ENCODE measurements at places on chromosomes 13 and 19.

GRCh38 chr19:18735752-18736151 lies 52.3 kb downstream of the CRTC1 start:
- no peak for DNase-seq

GRCh38 chr13:52366291-52366690 lies 39.7 kb downstream of the THSD1 start:
- DNase-seq, result no peak

GRCh38 chr19:58572818-58573657 lies at the start of gene MZF1:
TSS of gene MZF1 (minus strand) at chr19:58573335. CDS start at chr19:58571389, 1,946 bp downstream.
- peak; percentile 96 for DNase-seq

- no peak for DNase-seq
Observed at GRCh38 chr19:4376028-4376670, 24.2 kb downstream of the SH3GL1 start.

DNA sequence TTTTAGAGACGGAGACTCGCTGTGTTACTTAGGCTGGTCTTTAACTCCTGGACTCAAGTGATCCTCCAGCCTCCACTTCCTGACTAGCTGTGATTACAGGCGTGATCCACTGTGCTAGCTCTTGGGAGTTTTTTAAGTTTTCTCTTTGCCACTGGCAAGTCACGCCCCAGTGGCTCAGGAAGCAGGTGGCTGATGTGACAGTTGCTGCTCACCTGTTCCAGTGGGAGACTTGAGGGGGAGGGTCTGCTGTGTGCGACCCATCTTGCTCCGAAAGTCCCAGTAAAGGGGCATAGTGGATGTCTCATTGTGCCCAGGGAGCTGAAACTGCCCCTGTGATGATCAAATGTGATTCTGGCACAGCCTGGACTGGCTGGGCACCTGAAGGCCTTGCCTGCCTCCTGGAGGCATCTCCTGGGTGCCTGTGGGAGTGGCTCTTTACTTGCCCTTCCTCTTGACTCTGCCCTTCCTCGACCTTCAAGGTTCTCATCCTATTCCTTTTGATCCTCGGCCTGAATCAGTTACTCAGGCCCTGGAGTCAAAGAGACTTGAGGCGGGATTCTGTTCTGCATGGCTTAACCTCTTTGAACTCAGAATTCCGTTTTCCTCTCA lies 7.8 kb downstream of the SMARCA4 start:
- no peak for DNase-seq

DNA sequence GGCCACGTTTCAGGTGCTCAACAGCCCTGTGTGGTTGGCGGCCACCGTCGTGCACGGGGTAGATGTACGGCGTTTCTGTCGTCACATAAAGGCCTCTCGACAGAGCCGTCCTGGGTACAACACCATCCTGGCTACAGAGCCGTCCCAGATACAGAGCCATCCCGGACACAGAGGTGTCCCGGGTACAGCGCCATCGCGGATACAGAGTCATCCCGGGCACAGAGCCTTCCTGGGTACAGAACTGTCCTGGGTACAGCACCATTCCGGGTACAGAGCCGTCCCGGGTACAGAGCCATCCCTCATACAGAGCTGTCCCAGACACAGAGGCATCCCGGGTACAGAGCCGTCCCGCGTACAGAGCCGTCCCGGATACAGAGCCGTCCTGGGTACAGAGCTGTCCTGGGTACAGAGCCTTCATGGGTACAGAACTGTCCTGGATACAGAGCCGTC lies 222.7 kb upstream of the SOX1 start:
- no peak for DNase-seq

- DNase-seq, result no peak
Observed at GRCh38 chr13:89136678-89137077, 1465.5 kb downstream of the SLITRK5 start.

DNA sequence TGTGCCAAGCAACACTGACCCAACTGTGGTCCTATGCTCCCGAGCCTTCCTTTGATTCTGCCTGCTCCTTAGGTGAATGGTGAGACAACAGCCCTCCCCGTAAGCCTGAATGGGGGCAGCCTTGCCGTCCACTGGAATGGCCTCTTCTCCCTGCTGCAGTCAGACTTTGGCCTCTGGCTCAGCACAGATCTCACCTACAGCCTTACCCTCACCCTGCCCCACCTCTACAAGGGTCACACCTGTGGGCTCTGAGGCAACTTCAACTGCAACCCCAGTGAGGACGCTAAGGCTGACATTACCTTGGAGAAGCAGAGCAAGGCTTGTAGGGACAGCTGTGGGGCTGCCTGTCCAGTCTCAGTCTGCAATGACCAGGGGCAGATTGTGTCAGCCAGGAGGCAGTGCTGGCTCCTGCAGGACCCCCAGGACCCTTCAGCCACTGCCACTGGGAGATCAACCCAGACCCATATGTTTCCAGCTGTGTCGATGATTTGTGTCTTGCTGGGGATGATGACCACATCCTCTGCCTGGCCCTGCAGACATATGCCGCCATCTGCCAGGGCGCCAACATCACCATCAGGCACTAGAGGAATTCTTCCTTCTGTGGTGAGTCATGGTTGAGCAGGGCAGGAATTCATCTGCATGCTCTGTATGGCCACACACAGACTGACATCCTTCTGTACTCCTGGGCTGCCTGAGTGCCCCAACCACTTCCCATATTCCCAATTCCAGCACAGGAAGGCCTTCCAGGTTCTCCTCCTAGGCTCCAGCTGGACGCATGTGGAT lies 27.3 kb upstream of the FXYD3 start:
- DNase-seq, result peak; percentile 93

DNA sequence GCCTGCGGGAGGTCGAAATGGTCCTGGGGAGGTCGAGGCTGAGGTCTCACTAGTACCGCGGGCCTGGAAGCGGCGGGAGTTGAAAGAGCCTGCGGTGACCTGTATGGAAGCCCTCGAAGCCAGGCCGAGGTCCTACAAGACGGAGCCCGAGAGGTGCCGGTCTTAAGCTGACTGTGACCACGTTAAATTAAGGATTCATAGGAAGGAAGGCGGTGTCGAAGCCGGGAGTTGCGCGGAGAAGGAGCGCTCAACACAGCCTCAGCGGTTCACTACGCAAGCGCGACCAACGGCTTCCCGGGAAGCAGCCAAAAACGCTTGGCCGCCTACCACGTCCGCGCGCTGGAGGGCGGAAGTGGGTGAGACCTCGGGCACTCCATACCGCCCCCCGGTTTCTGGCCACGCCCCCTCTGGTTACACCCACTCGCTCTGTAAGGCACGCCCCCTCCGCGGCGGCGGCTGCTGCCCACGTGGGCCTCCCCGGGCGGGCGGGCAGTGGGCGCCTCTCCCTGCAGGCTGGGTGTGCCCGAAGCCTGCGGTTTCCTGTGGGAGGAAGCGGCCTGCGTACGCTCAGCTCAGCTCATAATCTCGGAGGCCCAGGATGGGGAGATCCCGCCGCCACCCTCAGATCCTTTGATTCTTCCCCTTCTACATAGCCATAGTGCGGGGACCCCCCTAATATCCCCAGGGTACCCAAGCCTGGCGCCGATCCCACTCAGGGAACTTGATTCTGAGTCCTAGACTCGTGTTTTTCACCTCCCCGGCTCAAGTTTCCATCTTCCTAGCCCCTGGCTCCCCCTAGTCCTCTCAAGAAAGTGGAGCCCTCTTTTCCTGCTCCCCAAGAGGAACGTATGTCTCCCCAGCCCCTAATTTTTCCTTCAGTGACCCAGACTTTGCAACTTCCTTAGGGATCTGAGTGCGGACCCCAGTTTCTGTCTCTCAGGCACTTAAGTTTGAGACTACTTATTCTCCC lies 3.4 kb upstream of the EMP3 start:
- peak; percentile 99 for DNase-seq

- DNase-seq, result no peak
Observed at GRCh38 chr13:80010286-80010831, 330.6 kb downstream of the SPRY2 start.

DNA sequence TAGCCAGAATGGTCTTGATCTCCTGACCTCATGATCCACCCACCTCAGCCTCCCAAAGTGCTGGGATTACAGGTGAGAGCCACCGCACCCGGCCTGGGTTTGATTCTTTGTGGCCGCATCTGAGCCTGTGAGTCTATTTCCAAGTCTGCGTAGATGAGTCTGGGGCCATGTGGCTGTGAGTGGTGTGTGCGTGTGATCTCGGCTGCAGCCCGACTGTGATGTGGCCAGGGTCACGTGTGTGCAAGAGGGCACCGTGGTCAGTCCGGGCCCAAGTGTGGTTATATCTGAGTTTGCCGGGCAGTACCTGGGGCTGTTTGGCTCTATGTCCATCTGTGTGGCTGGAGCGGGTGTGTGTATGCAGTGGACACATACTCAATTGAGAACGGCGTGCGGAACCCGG lies 5.4 kb downstream of the MEIS3 start:
- no peak for DNase-seq

DNA sequence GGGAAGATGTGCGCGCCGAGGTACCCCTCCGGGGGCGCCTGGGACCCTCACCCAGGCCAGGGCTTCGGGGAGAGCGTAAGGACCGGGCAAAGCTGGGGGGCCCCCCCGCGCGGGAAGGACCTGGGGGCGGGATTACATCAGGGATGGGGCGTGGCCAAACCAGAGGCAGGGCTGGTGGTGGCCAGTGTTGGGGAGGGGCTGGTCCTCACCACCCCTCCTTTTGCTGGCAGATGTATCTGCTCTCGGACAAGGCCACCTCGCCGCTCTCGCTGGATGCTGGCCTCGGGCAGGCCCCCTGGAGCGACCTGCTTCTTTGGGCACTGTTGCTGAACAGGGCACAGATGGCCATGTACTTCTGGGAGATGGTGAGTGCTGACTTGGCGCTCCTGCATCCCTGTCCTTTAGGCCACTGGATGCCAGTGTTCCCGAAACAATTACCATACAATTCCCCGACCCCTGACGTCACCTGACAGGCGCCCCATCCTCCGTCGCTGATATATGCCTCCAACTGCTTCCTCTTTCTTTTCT lies 25.3 kb downstream of the TRPM4 start:
- no peak for DNase-seq

DNA sequence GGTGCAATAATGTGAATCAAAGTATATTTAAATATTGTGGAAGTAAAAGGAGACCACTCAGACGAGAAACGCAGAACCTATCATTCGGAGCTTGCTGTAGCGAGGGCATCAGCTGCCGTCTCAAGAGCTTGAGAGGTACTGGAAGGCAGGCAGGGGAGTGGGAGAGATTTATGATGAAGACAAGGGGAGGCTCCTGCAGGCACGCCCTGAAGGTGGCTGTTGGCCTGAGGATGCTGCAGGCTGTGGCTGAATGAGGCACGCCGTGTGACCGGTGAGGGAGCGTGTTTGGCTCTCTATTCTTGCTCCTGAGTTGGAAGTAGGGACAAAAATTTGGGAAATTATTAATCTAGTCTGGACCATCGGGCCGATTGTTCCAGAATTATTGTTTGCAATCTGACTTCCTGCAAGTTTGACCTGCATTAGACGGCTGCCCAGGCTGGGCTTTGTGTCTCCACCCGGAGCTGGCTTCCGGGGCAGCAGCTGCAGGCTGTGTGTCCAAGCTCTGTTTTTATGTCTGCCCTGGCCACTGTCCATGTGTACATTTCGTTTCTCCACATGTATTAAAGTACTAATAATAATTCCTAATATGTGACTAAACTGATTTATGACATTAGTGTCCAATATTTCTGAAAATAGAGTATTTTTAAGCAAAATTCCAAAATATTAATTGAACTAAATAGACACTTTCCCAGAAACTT lies 91.1 kb upstream of the ANKRD10 start:
- DNase-seq, result peak; percentile 53

DNA sequence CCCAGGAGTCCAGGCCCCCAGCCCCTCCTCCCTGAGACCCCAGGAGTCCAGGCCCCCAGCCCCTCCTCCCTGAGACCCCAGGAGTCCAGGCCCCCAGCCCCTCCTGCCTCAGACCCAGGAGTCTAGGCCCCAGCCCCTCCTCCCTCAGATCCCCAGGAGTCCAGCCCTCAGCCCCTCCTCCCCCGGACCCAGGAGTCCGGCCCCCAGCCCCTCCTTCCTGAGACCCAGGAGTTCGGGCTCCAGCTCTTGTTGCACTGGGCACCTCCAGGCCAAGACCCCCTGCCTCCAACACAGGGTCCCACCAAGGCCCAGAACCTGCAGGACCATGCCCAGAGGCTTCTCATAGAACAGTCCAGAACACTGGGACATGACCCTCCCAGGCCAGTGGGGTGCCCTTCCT lies 3.8 kb downstream of the ERCC1 start:
- no peak for DNase-seq

GRCh38 chr19:19460761-19461265 lies 54.5 kb downstream of the TSSK6 start:
- peak; percentile 78 for DNase-seq

GRCh38 chr19:49498475-49498874 lies 2.2 kb downstream of the RPS11 start:
- no peak for DNase-seq

DNA sequence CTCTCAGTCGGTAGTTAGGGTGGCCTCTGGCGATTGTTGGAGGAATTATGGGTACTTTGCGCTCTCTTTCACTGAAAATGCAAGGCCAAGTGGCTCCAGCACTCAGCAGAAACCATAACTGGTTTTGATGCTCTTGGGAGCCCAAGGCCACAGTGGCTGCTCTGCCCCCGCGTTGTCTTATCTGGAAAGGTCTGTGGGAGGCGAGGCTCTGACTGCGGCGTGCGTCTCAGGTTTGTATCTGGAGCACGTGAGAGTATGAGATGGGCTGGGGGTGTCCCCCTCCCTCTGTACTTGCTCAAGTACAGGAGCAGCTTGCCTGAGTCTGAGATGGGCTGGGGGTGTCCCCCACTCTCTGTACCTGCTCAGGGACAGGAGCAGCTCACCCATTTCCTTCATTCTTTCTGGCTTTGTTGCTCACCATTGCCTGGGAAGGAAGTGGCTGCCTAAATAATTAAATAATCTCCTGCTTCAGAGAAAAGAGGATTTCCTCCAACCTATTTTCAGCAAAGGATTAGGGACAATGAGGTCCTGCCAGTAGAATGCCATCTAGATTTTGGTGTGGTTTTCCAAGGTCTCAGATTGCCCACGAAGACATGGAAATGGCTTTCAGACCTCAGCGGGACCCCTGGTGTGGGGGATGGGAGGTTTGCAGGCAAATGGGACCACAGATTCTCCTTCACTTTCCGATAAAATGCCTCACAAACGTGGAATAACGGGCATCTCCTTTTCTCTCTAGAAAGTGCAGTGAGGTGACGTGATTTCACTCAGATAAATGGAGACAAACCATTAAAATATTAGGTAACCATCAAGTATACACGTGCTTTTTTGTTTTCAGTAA lies 14.7 kb downstream of the ATP11A start:
- no peak for DNase-seq

DNA sequence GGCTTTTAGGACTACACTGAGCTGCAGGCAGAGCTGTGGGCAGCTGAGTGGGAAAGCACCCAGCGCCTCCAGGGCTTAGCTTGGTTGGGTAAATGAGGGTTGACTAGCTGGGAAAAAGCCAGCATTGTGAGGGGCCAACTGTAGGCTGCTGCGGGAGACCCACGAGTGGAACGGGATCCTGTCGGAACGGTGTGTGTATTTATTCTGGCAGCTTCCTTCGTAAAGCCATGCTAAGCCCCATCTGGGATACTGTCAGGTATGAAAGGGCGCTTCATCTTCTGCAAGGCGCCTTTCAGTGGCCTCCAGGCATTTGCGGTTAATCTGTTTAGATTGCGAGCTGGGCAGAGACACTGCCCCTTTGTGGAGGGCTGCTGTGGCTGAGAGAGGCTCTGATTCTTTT lies 39.5 kb upstream of the CNMD start:
- DNase-seq, result no peak
